ENCODE measurements at places on chromosomes 4 and X.

- DNase-seq = peak; percentile 50
Observed at GRCh38 chr4:1249731-1250526, 999 bp upstream of the CTBP1 start.

GRCh38 chr4:154082760-154083535 is 294.1 kb upstream of the SFRP2 start:
- DNase-seq = peak; percentile 16

DNA sequence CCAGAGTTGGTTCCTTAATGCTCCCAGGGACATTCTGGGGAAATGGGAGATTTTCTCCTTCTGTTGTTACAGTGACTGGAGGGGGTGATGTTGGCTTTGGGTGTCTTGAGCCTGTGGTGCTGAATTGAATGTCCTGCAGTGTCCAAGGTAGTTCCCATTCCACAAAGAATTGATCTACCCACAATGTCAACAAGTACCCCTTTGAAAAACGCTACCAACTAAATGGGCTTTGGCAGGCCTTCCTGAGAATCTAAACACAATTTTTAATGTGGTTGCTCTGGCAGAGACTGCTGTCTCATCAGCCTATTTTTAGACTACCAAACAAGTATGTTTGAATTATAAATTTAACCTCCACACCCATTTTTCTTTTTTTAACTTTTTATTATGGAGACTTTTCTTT is 69.4 kb downstream of the CCKAR start:
- DNase-seq = no peak

DNA sequence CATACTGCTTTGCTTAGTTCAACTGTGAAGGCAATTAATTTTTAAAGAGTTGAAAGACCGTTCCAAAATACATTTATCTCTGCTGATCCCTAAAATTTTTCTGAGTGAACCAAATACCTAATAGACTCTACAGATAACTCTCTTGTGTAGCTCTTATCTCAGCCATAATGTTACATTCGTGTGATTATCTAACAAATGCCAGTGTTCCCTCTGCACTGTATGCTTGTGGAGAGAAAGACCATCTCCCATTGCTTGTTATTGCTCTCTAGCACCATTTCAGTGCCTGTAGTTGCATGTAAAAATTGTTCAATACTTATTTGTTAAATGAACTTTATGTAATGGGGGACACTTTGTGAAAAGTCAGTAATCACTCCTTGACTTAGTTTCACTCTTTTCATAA is 81.3 kb upstream of the ATOH1 start:
- DNase-seq = no peak

DNA sequence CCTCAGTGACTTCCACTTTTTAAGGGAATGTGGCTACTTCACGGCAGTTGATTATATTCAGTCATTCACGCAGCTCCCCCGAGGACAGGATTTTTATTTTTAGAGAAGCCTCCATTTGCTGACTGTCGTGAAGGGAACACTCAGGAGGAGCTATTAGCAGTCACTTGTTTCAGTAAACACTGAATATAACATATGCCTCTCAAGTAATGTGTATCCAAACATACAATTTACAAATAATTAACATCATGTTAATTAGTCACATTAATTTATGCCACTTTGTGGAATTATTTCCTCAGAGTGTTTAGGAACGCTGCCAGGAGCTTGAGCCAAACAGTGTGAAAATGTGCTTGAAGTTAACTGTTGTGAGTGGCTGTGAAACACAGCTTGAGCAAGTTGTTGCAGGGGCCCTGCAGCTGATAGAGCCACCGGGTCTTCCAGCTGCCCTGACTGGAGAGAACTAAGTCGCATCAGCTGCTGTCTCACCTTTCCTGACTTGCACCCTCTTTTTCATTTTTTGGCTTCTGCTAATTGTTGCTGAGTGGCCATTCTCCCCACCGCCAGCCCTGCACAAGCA is 245.6 kb downstream of the LDB2 start:
- DNase-seq = no peak

DNA sequence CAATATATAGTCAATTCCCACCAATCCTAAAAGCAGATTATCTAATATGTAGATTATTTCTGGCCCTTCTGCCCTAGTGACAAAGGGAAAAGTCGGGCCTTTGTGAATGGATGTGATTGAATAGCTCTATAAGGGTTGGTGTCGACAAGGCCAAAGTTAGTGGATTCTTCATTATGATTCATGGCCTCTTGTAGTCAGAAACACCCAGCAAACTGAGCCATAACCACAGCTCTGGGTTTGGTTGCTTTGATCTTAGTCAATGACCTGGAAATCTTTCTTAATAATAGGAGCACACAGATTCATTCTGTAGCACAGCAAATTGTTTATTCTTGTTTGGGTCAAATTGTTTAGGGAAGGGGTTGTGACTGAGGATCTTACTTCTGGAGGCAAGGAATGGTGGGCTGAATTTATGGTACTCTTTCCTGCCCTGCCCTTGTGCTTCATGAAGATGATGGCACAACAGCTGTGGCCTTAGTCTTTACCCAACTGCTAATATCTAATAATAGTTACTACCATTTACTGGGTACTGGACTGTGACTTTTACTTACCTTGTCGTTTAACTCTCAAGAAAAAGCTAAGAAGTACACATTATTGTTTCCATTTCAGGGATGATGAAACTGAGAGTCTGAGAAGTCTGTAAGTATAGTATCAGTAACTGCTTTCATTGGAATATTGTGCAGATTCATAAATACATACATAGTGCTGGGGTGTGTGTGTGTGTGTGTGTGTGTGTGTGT is 74.0 kb downstream of the AFF2 start:
- no peak for DNase-seq

DNA sequence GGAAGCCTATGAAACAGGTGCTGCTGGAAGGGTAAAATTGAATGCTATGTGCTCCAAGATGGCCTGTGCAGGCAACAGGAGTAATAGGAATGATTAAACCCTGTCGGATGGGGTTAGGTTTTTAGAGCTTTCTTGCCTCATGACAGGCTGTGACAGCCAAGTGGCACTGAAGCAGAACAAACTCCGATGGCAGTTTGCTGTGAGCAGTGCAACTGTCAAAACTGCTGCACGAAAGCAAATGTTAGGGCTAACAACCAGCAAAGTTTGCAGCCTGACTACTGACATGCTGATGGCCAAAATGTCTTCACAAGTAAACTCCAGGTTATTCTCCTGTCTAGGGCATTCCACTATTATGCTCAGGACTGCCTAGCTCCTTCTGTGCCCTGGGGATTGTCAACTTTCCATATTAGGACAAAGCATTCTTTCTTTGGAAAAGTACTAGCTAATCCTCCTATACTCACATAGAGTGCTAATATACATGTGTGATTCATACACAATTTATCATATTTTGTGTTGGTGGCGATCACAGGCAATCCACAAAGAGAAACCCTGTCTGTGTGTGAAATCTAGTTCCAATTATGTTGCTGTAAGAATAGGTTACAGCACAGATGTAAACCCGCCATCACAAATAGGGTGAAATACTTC is 486.6 kb upstream of the TENM3 start:
- DNase-seq = no peak

DNA sequence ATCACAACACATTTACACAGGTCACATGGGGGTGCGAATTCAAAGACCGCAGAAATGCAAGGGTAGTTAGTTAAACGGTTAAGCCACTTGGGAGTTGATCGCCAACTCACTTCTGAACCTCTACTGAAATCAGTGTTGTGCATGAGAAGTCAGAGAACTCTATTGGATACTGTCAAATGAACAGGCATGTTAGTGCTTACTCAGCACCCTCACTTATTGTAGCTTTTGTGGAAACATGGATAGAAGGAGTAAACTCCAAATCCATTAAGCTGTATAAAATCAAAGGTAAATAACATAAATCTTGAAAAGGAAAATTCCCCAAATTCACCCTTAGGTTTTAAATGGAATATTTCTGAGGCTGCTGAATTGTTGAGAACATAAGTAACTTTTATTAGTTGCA is 17.5 kb upstream of the ANXA10 start:
- DNase-seq = no peak

DNA sequence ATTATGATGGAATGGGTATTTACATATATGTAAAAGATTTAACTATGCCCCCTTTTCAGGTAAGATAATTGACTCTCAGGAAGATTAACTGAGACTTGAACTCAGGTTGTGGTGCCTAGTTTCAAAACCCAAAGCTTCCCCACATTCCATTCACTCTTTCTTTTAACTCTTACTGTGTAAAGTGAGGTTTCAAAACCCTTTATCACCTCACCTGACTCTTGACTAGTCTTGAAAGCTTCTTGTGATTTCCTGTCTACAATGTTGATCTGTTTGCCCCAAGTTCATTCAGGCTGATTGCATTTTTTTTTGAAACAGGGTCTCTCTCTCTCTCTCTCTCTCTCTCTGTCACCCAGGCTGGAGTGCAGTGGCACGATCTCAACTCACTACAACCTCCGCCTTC is 40.5 kb upstream of the RAPGEF2 start:
- DNase-seq = no peak

GRCh38 chr4:16205298-16206164 is 20.7 kb downstream of the TAPT1 start:
- no peak for DNase-seq

DNA sequence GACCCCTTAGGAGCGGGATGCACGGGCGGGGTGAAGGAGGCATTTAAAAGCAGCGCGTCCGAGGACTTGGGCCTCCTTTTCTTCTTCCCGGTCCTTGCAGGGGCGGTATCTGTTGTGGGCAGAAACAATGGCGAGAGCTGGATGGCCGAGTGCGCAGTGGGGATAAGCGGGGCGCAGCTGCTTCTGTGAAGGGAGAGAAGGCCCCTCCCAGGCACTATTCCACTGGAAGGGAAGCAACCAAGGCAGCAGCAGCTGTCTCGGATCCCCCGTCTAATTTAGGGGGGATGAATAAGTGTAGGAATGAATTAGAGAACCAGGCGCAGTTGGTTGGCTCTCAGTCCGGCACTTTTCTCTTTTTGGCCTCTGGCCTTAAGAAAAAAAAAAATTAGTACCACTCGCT is 995 bp downstream of the SMARCA5 start:
- peak; percentile 28 for DNase-seq

- no peak for DNase-seq
Observed at GRCh38 chr4:158500054-158500453, 21.6 kb upstream of the RXFP1 start.

- no peak for DNase-seq
Observed at GRCh38 chrX:9867753-9868152, 81.5 kb downstream of the SHROOM2 start.

DNA sequence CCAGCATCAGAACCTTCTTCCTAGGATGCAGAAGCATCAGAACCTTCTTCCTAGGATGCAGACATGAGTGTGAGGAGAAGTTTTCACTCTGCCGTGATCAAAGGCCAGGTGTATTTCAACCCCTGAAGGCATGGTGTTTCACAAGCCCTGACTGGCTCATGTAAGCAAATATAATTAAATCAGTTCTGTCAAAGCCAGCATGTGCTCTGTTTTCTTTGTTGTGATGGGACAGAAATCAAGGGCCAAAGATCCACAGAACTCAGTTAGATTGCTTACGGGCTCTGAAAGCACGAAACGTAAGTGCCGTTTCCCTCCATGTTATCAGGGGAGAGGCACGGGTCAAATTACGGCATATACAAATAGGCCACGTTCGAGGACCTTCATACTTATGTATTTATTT is 32.0 kb upstream of the CLDN24 start:
- peak; percentile 75 for DNase-seq
